ENCODE measurements at places on chromosomes 5 and 9.

GRCh38 chr5:139880416-139881142, 85.0 kb downstream of the PSD2 start:
- DNase-seq: no peak
- H3K4me1 ChIP-seq: peaks cover 7% of the 10 kb centered on the region
- no peaks in the 10 kb centered on the region for H3K27me3 ChIP-seq
- H3K4me3 ChIP-seq: no peak overlapping the region
- H3K27ac ChIP-seq: no peak overlapping the region

GRCh38 chr9:89171693-89172092, 6.9 kb downstream of the SHC3 start:
- H3K27ac ChIP-seq: no peak overlapping the region
- H3K4me1 ChIP-seq: peaks cover 44% of the 10 kb centered on the region
- H3K36me3 ChIP-seq: peaks cover 2% of the 10 kb centered on the region
- DNase-seq: no peak
- H3K27me3 ChIP-seq: no peaks in the 10 kb centered on the region
- H3K4me3 ChIP-seq: peak overlapping the region; percentile 12

- no peak overlapping the region for H3K27ac ChIP-seq
- no peak overlapping the region for H3K4me3 ChIP-seq
- H3K36me3 ChIP-seq: no peaks in the 10 kb centered on the region
- H3K27me3 ChIP-seq: no peaks in the 10 kb centered on the region
Measured at GRCh38 chr5:87069974-87070608, 197.6 kb upstream of the RASA1 start.

DNA sequence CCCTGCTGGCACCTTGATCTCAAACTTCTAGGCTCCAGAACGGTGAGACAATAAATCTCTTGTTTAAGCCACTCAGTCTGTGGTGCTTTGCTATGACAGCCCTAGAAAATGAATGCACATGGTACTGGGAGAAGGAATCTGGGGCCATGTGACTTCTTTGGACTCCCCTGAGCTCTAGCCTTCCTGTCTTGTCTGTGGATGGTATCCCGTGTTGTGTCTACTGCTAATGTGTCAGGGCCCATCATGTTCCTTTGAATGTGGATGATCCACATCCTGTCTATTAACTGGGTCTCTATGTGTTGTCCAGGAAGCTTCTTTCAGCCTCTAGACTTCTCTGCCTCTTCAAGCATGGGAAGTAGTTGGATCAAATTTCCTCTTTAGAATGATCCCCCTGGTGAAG, 25.1 kb downstream of the IL7R start:
- no peak overlapping the region for H3K27ac ChIP-seq
- H3K36me3 ChIP-seq: no peaks in the 10 kb centered on the region
- DNase-seq: no peak
- no peak overlapping the region for H3K4me3 ChIP-seq
- no peaks in the 10 kb centered on the region for H3K27me3 ChIP-seq

GRCh38 chr9:107674721-107675277, 185.2 kb upstream of the KLF4 start:
- peak overlapping the region; percentile 88 for H3K27ac ChIP-seq
- no peaks in the 10 kb centered on the region for H3K36me3 ChIP-seq
- peaks cover under 1% of the 10 kb centered on the region for H3K4me1 ChIP-seq

GRCh38 chr5:141420855-141421488, at the start of gene PCDHGA11:
TSS of gene PCDHGA11 (plus strand) at chr5:141421051. CDS start at chr5:141421228, 177 bp downstream.
- H3K4me1 ChIP-seq: no peaks in the 10 kb centered on the region
- H3K4me3 ChIP-seq: peak within 1 kb of the TSS; percentile 75
- H3K36me3 ChIP-seq: peaks cover 80% of the 10 kb centered on the region
- no peak for DNase-seq
- no peak within 1 kb of the TSS for H3K27ac ChIP-seq

- H3K4me1 ChIP-seq: no peaks in the 10 kb centered on the region
- no peaks in the 10 kb centered on the region for H3K27me3 ChIP-seq
- no peak overlapping the region for H3K4me3 ChIP-seq
- no peaks in the 10 kb centered on the region for H3K36me3 ChIP-seq
Measured at GRCh38 chr9:127865645-127866464, 11.4 kb upstream of the ENG start.

- no peak overlapping the region for H3K4me3 ChIP-seq
- peaks cover 10% of the 10 kb centered on the region for H3K36me3 ChIP-seq
- DNase-seq: peak; percentile 53
Measured at GRCh38 chr9:135506327-135507103, 6.0 kb downstream of the MRPS2 start.

GRCh38 chr5:168728546-168729211, 149.5 kb upstream of the PANK3 start:
- DNase-seq: no peak
- no peaks in the 10 kb centered on the region for H3K4me1 ChIP-seq
- H3K27ac ChIP-seq: no peak overlapping the region

- DNase-seq: no peak
- H3K4me1 ChIP-seq: peaks cover 28% of the 10 kb centered on the region
- H3K4me3 ChIP-seq: no peak overlapping the region
- H3K36me3 ChIP-seq: peaks cover 27% of the 10 kb centered on the region
- H3K27ac ChIP-seq: no peak overlapping the region
Measured at GRCh38 chr5:83510260-83510659, 38.7 kb downstream of the VCAN start.

DNA sequence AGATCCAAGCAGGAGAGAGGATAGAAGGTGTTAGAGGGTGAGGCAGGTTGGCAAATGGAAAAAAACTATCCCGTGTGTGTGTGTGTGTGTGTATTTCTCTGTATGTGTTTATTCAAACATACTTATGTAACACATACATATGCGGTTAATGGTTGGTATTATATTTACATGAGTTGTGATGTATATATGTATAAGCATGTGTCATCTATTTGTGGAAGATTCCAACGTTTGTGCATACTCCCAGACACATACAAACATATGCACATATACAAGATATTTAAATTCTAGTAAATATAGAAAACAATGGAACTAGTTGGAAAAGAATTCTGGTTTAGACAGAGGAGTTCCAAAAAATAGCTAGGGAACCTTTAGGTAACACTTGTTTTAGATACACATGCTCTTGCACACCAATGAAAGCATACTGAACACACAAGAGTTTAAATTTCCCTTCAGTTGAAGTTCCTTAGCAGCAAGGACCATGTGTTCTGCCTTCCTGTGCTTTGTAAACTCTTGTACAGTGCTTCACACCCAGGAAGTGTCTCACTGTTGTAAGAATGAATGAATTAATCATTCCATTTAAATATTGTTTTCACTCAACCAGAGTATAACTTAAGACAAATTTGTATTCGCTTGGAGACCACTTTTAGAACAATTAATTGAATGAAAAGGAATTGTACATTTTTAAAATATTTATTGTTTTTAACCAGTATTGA, 257.8 kb downstream of the FER start:
- H3K36me3 ChIP-seq: peaks cover 6% of the 10 kb centered on the region
- no peak overlapping the region for H3K27ac ChIP-seq
- DNase-seq: no peak
- no peaks in the 10 kb centered on the region for H3K4me1 ChIP-seq
- H3K4me3 ChIP-seq: no peak overlapping the region

DNA sequence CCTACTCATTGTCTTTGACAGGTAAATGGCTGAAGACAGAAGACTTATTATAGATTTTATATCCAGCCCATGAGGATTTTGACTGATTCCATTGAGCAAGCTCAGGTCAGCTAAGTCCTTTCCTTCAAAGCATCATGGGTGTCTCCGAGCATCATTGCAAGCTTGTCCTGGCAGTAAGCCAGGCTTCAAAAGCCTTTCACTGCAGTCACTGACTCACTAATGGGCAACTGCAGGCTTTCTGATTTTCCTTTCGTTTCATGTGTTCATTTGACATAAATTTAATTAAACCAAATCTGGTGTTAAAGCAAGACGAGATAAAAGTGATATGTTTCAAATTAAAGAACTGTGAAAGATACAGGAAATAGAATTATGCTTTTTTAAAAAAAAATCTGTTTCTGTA, 426.2 kb downstream of the ANXA1 start:
- H3K4me3 ChIP-seq: no peak overlapping the region
- DNase-seq: no peak
- H3K36me3 ChIP-seq: no peaks in the 10 kb centered on the region
- no peaks in the 10 kb centered on the region for H3K4me1 ChIP-seq
- no peaks in the 10 kb centered on the region for H3K27me3 ChIP-seq

- peaks cover 5% of the 10 kb centered on the region for H3K36me3 ChIP-seq
- H3K27me3 ChIP-seq: no peaks in the 10 kb centered on the region
- no peak overlapping the region for H3K4me3 ChIP-seq
- H3K4me1 ChIP-seq: no peaks in the 10 kb centered on the region
- no peak overlapping the region for H3K27ac ChIP-seq
Measured at GRCh38 chr5:125517973-125518550, 771.6 kb upstream of the ZNF608 start.

DNA sequence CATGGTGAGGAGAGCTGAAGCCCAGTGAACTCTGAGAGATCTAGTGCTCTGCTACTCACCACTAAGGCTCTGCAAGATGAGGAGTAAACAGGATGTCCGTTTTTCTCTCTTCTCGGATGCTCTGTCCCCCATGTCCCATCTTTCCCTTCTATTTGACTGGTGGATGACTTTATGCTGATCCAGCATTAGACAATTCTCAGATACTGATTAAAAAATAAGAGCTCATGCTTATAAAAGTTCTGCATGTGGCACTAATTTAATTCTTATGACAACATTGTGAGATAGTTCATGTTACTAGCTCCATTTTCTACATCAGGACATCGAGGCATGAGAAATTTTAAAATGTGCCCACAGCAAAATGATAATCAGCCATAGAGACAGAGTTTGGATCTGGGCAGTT, 77.0 kb downstream of the HMHB1 start:
- no peaks in the 10 kb centered on the region for H3K36me3 ChIP-seq
- peaks cover 56% of the 10 kb centered on the region for H3K4me1 ChIP-seq
- H3K27ac ChIP-seq: no peak overlapping the region
- no peak overlapping the region for H3K4me3 ChIP-seq
- no peak for DNase-seq
- no peaks in the 10 kb centered on the region for H3K27me3 ChIP-seq

GRCh38 chr5:18968966-18969365, 1019.0 kb downstream of the CDH18 start:
- H3K27me3 ChIP-seq: no peaks in the 10 kb centered on the region
- peaks cover 6% of the 10 kb centered on the region for H3K4me1 ChIP-seq
- DNase-seq: no peak
- no peaks in the 10 kb centered on the region for H3K36me3 ChIP-seq
- H3K27ac ChIP-seq: no peak overlapping the region

DNA sequence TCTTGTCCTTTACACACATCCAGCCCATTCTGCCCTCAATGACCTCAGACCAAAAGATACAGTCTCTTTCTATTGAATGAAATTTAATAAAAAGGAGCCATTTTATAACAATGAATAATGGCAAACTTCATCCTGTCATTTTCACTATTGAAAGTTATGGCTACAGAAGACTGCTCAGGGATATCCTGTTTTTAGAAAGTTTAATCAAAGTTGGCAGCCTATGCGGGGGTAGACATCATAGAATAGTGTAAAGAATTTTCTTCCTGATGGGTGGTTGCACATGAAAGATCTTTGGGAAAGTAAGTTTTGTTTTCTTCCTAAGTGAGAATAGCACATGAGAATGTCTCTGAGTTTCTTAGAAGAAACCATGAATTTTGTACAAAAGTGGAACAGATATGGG, 670.4 kb upstream of the CDH6 start:
- no peak overlapping the region for H3K4me3 ChIP-seq
- peaks cover 2% of the 10 kb centered on the region for H3K36me3 ChIP-seq
- no peak for DNase-seq

DNA sequence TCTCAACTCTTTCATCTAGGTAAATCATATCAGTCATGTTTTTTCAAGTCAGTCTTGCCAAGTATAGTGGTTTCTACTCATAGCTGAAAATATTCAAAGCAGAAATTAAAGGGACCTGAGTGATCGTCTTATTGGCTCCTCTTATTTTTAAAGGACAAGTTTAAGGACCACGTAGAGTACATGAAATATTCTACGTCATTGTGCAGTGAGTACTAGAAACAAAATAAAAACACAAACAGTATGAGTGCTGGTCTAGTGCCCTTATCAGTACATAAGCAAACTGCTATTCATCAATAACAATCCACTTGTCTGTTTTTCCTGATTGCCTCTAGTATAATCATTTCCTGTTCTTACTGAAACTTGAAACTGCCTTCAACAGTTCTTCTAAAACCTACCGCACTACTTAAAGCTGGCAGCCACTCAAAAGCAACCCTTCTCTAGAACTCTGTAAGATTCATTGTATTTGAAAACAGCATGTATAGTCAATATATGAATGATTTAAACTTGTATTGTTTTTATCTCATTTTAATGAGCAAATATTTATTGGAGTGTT, 853.7 kb downstream of the TAF11L14 start:
- no peaks in the 10 kb centered on the region for H3K36me3 ChIP-seq
- DNase-seq: no peak
- peaks cover 17% of the 10 kb centered on the region for H3K4me1 ChIP-seq
- H3K27me3 ChIP-seq: no peaks in the 10 kb centered on the region
- H3K4me3 ChIP-seq: no peak overlapping the region
- H3K27ac ChIP-seq: peak overlapping the region; percentile 60

DNA sequence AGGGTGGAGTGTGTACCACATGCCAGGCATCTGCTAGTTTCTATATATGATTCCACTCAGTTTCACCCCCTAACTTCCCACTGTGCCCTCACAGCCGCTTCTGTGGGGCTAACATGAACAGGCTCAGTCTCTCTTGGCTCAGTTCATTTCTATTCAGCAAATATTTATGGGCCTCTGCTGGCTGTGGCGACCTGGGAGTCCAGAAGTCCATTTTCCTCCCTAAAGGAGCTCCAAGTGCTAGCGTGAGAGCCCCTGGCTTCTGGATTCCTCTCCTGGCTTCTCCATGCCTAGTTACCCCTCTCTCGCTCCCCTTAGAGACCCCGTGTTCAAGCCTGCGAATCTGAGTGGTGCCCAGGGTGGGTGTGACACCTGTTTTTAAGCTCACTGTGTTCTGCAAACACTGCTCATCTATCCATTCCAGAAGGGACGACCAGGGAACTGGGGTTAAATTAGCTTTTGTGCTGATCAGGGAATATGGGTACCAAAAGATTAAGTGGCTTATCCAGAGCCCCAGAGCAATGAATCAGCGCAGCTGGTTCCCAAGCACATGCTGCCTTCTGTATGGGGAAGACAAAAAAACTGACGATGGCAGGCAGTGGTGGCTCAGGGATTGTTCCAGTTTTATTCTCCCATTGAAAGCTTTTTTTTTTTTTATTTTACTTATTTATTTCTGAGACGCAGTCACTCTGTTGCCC, 57.6 kb downstream of the HMCN2 start:
- peaks cover 5% of the 10 kb centered on the region for H3K4me1 ChIP-seq
- peaks cover 45% of the 10 kb centered on the region for H3K27me3 ChIP-seq
- H3K4me3 ChIP-seq: no peak overlapping the region
- no peak overlapping the region for H3K27ac ChIP-seq
